ENCODE measurements at places on chromosomes 4 and X.

DNA sequence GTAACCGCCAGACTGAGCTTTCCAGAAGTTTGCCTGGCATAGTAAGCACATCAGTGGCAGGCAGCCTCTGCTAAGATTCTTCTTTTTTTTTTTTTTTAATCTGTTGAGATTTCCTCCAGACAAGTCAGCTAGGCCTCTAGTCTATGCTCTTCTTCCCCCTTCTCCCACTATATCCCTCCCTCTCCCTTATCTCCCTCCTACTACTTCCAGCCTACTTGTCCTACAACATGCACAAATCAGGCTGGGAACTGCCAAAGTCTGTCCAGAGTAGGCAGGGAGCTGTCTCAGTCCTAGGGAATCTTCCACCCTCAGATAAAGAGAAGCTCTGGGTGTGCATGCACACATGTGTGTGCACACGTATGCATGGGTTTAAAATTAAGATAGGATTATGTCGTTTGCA, 49.7 kb upstream of the ARMCX2 start:
- DNase-seq, result no peak

GRCh38 chr4:335515-335914, 2.1 kb upstream of the ZNF141 start:
- DNase-seq, result no peak

DNA sequence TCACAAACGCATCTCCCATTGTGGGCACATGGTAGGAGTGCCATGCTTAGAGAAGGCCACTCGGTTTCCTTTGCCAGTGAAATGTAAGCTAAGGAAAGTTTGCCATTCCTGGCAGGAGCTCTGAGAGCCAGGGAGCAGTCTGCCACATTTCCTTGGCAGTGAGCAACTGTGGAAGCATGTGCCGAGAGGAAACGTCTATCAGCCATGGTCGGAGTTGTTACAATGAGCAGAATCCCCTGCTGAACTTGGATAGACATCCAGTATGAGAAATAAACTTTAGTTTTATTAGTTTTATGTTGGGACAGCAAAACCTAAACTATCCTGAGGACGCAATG, 51.1 kb downstream of the ENOPH1 start:
- peak; percentile 31 for DNase-seq

- DNase-seq, result no peak
Measured at GRCh38 chr4:135114079-135114478, 912.5 kb upstream of the PABPC4L start.

DNA sequence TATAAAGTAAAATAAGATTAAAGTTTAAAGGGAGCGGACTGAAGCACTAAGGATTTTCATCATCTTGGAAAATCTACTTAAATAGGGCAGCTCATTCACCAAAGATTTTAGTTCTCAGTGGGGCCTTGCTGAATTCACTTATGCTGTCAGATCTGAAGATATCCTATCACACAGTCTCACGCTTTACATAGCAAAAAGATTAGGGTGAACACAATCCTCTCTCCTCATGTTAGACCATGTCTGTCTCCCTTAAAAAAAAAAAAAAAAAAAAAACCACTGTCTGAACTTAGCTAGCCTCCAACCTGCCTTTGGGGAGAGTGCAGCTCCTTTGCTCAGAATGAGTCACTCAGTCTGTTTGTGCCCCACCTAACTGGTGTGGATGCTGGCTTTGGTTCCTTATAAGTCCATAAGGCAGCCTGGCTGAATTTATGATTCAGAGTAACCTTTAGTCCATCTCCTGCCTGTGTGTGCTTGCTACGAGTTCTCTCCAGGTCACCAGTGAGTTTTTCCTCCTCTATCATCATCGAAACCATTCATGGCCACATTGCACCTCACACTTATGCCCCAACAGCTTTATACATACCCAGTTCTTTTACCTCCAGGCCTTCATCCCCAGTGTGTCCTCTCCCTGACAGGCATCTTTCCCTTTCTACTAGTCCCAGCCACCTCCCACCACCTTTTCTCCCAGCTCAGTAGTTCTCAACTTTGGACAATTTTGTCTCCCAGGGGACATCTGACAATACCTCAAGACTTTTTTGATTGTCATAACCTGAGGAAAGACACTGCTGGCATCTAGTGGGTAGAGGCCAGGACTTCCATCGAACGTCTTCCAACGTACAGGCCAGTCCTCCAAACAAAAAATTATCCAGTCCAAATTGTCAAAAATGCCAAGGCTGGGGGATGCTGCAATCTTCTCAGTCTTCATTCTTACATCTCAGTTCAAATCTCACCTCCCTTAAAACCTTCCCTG, 220.7 kb upstream of the EMCN start:
- peak; percentile 28 for DNase-seq

GRCh38 chr4:77921701-77922100, 59.1 kb downstream of the MRPL1 start:
- no peak for DNase-seq

GRCh38 chrX:150358651-150359050, 4.5 kb upstream of the MAMLD1 start:
- DNase-seq, result no peak

GRCh38 chrX:133546441-133546840, 131.2 kb upstream of the GPC4 start:
- no peak for DNase-seq

GRCh38 chrX:130615941-130616340, 214.2 kb downstream of the RBMX2 start:
- DNase-seq, result no peak

DNA sequence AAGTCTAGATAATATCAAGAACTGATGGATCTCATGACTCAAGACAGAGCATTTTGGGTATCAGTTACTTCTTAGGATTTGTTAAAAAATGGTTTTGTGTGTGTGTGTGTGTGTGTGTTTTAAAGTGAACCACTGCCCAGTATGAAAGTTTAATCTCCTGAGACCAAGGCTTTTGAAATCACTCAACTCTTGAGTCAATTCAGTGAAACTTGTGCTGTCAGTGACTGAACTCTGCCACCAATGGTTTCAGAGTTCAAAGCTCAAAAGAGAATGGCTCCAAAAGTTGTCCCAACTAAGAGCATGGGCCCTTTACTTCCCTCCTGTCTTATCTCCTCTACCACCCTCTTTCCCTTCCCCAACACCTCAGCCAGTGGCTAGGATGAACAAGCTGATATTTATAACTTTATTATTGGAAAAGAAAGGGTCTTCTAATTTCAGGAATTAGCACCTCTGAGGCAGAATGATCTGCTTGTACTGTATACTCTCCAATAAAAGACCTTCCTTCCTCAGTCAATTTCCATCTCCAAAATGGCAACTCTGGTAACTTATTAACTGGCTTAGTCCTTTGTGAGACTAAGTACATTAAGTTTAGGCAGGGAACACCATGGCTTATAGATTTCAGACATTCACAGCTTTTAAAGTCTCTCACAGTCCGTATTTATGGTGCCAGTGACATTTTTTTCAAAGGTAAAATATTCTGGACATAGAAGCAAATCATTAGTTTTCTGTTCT, 152.2 kb downstream of the REPS2 start:
- DNase-seq, result no peak

- DNase-seq, result no peak
Measured at GRCh38 chr4:70754990-70755688, 33.4 kb downstream of the RUFY3 start.

DNA sequence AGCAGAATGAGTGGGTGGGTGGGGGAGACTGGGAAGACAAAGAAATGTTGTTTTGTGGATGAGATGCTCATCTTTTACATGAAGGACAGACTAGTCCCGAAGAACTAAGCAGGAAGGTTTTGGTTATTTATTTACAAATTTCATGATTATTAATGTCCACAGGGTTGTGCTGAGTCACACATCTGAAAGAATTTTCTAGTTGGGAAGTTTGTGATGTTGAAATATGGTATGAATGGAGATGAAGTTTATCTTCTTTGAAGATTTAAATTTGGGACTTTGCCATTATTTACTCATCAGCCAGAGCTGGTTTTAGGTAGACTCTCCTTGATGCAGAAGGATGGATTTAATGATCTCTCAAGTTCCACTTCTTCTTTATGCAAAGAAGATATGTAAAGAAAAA, 75.5 kb downstream of the MOSPD2 start:
- DNase-seq, result no peak

- DNase-seq, result no peak
Measured at GRCh38 chr4:188452097-188452496, 312.9 kb downstream of the TRIML1 start.

- no peak for DNase-seq
Measured at GRCh38 chr4:36509845-36510244, 228.4 kb downstream of the DTHD1 start.

- DNase-seq, result no peak
Measured at GRCh38 chr4:96186593-96186992, 346.7 kb downstream of the PDHA2 start.

- DNase-seq, result no peak
Measured at GRCh38 chr4:140426610-140427105, 790 bp downstream of the CLGN start.

DNA sequence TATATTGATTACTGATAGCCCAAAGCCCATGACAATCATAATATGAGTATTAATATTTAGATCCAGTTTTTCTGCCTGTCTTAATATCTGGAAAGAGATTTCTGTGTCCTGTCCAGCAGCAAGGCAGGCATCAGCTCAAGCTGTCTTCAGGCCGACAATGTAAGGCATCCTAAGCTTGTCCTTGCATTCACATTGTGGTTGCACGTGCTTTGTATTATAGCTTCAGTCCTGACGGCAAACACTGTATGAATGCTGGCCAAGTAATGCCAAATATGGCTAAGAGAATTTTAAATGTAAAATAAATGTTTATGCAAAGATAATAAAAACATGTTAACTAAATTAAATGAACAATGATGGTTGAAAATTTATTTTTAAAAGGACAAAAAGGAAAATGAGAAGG, 255.7 kb upstream of the RPS6KA3 start:
- no peak for DNase-seq

DNA sequence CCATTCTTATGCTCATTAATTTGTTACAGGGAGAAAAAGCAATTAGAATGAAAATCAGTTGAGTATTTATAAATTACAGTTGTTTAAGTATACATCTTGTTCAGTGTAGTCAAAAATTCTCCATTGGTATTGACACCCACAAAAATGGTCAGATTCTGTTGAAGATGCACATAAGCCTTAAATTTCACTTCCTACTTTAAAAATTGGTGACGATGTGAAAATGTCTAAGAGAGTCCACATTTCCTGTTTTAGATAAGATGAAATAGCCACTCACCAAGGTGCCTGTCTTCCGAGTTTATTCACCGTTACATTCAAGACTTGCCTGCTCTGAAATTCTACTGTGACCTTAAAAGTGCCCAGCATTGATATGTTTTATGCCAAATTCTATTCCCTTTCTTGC, 93.6 kb downstream of the GPR143 start:
- DNase-seq, result no peak

- no peak for DNase-seq
Measured at GRCh38 chr4:80321776-80322175, 13.8 kb upstream of the CFAP299 start.

DNA sequence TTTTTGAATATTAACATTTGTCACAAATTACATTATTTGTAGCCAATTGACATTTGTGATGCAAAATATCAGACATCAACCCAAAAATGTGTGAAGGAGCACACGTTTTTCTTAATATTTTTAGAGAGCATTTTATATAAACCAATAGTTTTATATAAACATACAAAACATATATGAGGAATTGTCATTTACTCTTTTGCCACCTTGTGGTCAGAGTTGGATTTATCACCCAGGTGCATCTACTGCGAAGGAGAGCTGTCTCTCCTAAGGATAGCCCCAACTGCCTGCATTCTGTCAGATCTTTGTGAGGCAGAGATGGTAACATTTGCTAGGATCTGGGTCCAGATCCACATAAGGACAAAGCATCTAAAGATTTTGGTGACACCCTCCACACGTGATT, 2.5 kb upstream of the USP27X start:
- DNase-seq, result no peak

- no peak for DNase-seq
Measured at GRCh38 chr4:158870626-158871334, 102.0 kb downstream of the FNIP2 start.

- DNase-seq, result no peak
Measured at GRCh38 chr4:147779451-147779850, 47.6 kb downstream of the ARHGAP10 start.

- no peak for DNase-seq
Measured at GRCh38 chr4:37467223-37467622, 219.0 kb downstream of the RELL1 start.

DNA sequence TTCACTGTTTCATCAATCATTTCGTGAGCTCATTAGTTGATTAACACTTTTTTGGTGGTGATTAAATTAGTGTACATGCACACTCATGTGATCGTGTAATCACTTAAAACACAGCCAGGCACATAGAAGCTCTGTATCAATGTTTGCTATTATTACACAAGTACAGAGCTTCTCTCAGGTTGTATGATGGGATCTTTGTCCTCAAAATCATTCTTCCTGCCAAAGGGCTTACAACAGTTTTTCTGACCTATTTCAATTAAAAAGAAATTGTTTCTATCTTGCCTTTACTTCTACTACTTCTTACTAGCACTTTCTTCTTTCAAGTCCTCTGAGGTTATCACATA, 145.1 kb downstream of the AMELX start:
- DNase-seq, result no peak

DNA sequence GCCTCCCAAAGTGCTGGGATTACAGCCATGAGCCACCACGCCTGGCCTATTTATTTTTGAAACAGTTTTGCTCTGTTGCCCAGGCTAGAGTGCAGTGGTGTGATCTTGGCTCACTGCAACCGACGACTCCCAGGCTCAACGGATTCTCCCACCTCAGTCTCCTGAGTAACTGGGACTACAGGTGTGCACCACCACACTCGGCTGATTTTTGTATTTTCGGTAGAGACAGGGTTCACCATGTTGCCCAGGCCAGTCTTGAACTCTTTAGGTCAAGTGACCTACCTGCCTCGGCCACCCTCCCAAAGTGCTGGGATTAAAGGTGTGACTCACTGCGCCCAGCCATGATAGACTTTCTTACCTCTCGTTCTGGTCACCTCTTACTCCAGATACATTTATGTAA, 124.0 kb downstream of the UBE2K start:
- no peak for DNase-seq

DNA sequence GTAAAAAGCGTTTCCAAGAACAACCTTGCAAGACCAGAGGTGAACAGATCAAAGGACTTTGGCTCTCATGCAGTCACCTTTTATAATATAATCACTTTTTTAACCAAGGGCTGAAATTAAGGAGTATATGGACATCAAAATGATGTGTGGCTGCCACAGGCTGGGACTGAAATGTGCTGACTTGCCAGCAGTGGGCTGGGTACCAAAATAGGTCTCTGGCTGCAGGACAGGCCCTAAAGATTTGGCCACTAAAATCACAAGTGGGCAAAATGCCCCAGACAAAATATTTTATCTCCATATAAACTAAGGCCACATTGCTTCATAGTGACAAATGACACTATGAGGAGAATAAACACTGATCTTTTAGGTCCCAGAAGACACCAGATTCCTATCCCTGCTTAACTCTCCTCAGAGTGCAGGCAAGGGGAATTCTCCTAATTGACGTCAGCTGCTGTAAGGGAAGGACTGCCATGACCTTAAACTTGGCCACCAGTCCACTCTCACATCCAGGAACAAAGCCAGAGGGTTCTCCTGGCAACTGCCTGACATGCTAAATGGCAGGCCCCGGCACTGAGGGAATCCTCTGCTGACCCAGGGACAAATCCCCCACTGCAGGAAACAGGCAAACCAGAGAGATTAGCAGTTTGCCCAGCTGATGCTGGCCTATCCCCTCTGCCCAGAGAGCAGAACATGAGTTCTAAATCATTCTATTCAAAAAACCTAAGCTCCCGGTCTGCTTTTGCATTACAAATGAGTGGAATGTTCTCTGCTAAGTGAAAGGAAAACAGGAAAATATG, 155.8 kb downstream of the PPP3CA start:
- peak; percentile 82 for DNase-seq

- no peak for DNase-seq
Measured at GRCh38 chr4:14072506-14072905, 445.0 kb upstream of the BOD1L1 start.

- DNase-seq, result no peak
Measured at GRCh38 chr4:145921231-145921630, 17.4 kb downstream of the ZNF827 start.
